ENCODE measurements at places on chromosomes 4 and X.
A peak's percentile ranks its signal among the peaks of the same experiment; 100 is the strongest.

DNA sequence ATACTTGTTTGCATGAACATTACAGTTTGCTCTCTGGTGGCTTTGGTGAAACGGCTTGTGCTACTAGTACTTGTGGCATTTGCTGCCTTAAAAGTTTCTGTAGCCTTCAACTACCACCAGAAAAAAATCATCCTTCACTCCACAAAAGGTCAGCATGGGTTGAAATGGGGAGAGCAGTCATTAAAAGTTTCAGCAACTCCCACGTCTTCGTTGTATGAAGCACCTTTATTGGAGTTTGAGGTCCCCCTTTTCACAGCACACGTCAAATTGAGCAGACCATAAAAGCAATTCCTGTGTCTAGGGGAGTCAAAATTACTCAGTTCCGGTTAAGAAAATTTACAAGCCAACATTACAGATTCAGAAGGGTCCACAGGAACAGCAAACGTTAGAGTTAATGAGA is 23.0 kb upstream of the CCNA2 start:
- no peak for DNase-seq

- no peak for DNase-seq
These were observed 67.6 kb upstream of the SLC7A3 start for GRCh38 chrX:70998411-70999027.

- DNase-seq = peak; percentile 88
These were observed at the start of gene MTM1 for GRCh38 chrX:150568320-150569154. Gene MTM1 (plus strand): TSS chrX:150568621. CDS start chrX:150592615, 23,994 bp downstream.

DNA sequence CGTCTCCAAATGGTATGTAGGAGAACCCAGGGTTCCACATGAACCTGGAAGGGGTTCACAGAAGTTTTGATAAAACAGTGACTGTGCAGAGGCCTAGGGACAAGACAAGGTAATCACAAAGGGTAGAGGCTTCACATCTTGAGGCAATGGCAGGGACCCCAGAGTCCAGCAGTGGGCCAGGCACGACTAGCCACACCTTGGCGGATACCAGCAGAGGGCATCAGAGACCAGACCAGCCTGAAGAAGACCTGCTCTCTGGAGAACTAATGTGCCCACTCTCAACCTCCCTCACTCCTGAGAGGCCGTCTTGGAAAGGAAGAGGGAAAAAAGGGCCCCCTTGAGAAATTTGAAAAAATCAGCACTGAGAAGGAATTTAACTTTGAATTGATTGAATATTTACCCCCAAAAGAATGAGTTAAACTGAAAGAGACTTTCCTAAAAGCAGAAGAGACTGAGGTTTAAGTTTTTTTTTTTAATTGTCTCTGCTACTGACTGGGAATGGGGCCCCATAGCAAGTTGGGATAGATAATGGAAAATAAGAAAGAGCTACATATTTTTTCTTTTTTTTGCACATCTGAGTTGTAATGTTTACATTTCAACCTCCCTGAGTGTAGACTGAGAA is 243.8 kb upstream of the JADE1 start:
- no peak for DNase-seq

DNA sequence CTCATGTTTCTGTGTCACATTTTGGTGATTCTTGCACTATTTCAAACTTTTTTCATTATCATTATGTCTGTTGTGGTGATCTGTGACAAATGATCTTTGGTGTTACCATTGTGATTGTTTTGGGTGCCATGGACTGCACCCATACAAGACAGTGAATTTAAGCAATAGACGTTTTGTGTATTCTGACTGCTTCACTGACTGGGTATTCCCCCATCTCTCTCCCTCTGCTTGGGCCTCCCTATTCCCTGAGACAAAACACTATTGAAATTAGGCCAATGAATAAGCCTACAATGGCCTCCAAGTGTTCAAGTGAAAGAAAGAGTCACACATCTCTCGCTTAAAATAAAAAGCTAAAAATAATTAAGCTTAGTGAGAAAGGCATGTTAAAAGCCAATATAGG is 60.2 kb downstream of the BANK1 start:
- DNase-seq = no peak

GRCh38 chr4:77713884-77714283 is 105.3 kb downstream of the CNOT6L start:
- no peak for DNase-seq

- no peak for DNase-seq
These were observed 19.5 kb downstream of the AP1AR start for GRCh38 chr4:112251019-112251643.

- no peak for DNase-seq
These were observed 33.6 kb downstream of the BCOR start for GRCh38 chrX:40064055-40064597.

GRCh38 chr4:140187316-140187695 is 33.3 kb upstream of the MAML3 start:
- DNase-seq = no peak

- DNase-seq = no peak
These were observed 35.7 kb upstream of the TSPAN5 start for GRCh38 chr4:98694076-98694475.
